MG63 (cell line): ENCODE measurements at places on chromosomes 2 and 18.

GRCh38 chr2:196849895-196850294, 40.7 kb upstream of the C2orf66 start:
- DNase-seq = peak; percentile 2

DNA sequence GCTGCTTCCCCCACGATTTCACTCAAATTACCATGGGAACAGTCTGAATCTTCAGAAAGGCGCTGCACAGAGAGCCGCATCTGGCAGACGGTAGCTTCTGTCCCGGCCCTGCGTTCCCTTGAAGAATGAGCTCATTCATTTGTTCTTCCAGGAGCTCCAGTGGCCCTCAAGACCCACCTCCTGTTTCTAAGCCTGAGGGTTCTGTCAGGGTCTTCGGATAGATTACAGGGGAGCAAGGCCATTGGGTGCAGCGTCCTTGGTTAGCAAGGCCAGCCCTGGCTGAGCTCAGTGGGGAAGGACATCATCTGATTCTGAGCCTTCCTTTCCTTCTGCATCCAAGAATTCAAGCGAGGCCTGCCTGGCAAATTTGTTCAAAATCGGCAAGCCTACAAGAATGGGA, 111.9 kb downstream of the PDCL3 start:
- no peak for DNase-seq

- DNase-seq = no peak
Observed at GRCh38 chr2:12558519-12558918, 158.2 kb upstream of the TRIB2 start.

DNA sequence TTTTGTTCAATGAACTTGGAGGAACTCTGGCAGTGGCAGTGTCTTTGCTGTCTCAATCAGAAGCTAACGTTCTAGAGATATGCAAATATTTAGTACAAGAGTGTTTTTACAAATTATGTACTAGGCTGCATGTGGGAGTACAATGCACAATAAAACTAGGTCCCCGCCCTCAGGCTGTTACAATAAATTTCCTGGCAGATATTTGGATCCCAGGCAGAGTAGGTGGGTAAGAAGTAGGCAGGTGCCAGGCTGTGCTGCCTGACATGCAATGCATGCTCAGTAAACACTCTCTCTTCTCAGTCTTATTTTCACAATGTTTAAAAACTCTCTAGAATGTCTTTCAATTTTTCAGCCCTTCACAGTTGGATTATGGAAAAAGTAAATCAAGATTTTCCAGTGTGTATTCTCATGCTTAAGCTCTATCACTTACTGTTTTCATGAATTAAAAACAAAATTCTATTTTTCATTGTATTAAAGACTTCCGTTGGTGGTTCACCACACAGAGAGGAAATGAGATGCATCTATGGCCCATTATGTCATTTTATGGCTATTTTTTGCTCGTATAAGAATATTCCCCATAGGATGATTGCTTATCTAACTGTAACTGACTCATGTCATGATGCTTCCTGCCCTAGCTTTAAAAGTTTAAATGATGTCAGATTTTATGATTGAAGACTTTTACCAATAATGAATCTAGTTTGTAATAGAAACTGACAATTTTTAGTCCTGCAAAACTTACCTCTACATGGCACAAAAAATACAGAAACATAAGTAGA, 346.1 kb downstream of the RND3 start:
- DNase-seq = no peak

GRCh38 chr18:21242780-21243401, 859 bp downstream of the GREB1L start:
- DNase-seq = no peak

DNA sequence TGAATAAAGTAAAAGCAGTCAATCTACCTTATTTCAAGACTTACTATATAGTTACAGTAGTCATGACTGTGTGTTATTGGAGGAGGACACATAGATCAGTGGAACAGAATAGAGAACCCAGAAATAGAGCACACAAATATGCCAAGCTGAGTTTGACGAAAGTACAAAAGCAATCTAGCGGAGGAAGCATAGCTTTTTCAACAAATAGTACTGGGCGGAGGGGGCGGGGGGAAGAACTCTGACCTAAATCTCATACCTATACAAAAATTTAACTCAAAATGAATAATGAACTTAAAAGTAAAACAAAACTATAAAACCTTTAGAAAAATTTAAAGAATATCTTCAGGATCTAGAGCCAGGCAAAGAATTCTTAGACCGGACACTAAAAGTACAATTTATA, 139.1 kb downstream of the AGPS start:
- no peak for DNase-seq

GRCh38 chr2:158127380-158127804, 25.7 kb downstream of the UPP2 start:
- DNase-seq = no peak

- no peak for DNase-seq
Observed at GRCh38 chr2:127102521-127103242, 4.3 kb downstream of the BIN1 start.

DNA sequence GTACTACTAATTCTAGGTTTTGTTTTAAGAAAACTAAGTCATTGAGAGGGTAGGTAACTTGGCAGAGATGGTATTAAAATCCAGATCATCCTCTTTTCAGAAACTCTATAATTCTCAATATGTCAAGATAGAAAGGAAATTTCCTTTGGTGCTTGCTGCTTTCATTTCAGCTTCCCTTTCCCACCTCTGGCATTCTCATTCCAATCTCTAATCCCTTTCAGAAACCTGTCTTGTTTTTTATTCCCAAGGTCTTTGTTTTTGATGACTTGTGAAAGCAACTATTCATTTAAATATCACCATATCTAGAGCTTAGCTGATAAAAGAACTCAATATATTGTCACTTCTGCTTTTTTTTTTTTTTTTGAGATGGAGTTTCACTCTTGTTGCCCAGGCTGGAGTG, 242.8 kb upstream of the LRRTM1 start:
- no peak for DNase-seq

- no peak for DNase-seq
Observed at GRCh38 chr2:29155578-29155977, 40.4 kb downstream of the CLIP4 start.

DNA sequence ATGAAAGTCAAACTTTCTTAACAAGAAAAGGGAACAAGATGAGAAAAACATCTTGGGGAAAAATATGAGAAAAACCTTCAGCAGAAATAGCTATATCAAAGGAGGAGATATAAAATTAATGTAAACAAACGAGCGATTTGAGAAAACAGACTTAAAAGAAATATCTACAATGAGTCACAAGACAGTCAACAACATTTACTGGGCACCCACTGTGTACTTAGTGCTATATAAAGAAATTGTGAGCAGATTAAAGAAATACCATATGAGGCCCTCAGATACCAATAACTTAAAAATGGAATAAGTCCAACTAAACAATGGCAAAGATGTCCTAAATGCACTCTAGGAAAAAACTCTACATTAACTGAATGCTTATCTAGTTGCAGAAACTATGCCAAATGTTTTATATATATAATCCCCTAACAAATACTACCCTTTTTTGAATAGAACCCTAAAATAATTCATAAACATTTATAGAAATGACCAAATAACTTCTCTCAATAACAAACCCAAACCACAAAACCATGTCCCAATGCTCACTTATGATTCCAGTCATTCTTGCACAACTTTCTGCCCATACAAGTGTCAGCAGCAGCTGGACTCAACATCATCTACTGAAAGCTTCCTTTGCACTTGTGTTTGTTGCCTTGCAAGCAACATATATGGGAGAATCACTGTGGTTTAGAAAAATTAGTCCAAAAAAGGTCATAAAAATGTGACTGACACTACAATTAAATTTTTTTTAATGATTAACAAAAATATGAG, 83.5 kb downstream of the COBLL1 start:
- no peak for DNase-seq

GRCh38 chr2:61335187-61335586, 135.7 kb downstream of the USP34 start:
- no peak for DNase-seq

GRCh38 chr18:3422905-3423304, 27.1 kb upstream of the TGIF1 start:
- DNase-seq = no peak

DNA sequence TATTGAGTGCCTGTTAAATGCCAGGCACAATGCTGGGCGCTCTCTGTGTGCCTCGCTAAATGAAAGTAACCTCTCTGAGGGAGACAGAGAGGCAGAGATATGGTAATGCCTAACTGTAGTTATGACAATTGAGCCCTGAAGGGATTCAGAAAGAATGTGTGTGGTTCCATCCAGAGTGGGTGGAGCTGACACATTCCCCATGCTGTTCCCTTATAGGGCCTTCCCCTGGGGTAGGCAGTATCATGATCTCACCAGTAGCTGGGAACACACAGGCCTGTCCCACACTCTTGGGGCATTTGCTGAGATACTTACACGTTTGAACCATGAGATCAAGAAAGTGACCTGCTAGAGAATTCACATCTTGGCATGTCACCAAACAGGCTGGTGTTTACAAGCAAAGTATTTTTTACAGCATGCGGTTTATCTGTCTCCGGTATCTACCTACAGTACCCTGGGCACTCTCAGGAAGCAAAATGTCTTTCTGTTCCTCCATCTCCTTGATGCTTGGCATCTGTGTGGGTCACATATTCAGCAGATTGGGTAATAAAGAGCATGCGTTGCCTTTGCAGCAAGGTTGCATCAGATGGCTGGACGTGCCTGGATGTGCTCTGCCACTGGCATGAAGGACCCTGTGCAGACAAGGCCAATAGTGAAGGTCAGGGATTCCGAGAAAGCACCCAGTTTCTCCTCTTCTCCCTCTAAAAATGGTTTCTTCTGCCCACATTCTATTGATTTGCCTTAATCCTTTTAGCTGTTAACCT, 9.4 kb downstream of the CTIF start:
- peak; percentile 50 for DNase-seq

- peak; percentile 50 for DNase-seq
Observed at GRCh38 chr2:179263446-179264367, 925 bp downstream of the SESTD1 start.

DNA sequence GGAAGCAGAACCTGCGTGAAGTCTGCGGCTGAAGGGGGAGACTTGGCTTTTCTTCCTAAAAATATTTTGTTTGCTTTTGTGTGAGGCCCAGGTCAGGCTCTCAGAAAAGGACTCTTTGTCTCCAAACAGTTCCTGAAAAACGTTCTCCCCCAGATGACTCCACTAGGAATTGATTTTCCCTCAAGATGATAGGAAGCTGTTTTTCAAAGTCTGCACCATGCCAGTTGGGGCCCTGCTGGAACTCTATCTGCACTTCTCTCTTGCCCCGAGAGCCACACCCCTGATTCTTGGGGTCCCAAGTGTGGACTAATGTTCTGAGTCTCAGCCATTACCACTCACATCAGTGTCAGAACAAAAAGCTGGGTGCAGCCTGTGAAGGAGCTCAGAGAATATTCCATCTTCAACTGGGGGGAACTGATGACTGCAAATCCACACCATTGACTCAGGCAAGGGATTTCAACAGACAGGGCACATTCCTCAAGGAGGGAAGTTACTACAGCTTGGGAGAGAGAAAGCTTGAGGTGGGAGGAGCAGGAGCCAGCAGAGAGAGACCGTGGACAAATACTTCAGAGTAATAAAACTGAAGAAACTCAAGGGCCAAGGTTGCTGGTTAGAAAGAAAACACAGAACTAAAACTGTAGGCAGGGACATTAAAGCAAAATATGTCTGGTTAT, 768.3 kb downstream of the RNF144A start:
- DNase-seq = no peak

- DNase-seq = no peak
Observed at GRCh38 chr2:157312866-157313486, 12.6 kb downstream of the ERMN start.

DNA sequence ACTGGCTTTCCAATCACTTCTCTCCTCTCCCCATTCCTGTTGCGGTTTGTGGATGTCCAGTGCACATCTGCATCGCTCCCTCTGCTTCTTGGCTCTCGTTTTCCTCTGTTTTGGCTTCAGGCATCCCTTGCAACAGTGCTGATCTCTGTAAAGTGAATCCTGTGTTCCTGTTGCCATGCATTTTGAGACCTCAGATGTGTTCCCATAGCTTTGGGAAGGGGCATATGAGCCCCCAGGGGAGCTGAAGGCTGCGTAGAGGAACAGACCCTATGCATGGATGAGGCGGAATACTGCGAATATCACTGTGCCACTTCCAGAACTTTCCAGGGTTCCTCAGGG, 168.4 kb upstream of the HAAO start:
- no peak for DNase-seq

DNA sequence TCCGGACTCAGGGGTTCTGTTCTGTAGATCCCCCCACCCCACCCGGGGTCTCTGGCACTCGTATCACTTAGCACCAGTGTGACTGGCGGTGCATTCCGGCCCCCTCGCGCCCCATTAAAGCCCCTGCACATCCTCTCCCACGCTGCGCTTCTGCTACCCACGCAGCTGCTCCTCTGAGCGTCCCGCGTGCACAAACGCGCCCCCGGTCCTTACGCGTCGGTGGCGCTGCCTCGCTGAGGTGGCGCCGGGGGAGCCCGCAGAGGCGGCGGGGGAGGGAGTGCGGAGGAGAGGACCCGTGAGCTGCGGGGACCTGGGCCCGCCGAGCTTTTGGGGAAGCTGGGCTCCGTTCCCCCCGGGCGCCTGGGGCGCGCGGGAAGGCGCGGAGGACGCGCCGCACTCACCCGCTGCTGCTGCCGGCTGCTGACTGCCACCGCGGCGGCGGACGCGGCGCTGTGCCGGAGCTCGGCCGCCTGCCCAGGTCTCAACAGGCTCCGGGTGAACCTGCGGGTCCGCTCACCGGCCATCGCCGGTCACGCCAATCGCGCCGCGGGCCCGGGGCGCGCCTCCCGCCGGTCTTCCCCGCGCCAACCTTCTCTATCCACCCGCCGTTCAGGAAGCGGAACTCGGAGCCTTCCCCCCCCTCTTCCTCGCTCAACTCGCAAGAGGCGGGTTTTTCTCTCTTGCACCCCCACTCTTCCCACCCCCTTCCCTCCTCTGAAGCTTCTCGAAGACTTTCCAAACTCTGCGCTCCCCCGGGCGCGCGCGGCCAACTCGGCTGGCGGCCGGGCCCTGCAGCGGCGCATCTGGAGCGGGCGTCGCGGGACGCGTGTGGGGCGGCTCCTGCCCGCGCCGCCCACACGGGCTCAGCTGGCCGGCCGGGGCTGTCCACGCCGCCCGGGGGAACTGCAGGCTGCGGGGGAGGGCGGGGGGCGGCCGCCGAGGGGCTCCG, at the start of gene DOCK10:
Gene DOCK10, minus strand, starts transcription at position 618 of the 949 bp plus-strand sequence. Its CDS starts 94 bp downstream, at position 524.
- peak; percentile 71 for DNase-seq

GRCh38 chr2:192315543-192315942, 120.8 kb upstream of the TMEFF2 start:
- DNase-seq = no peak

DNA sequence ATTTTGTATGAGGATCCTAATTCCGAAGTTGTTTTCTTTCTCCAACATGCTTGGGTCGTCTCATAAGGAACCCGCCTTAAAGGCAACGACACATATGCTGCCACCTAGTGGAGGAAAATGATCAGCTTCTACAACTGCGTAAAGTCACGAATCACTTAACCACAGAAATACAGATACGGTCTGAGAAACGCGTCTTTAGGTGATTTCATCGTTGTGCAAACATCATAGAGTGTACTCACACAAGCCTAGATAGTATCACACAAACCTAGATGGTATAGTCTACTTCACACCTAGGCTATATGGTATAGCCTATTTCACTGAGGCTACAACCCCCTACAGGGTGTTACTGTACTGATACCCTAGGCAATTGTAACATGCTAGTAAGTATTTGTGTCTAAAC, 13.1 kb downstream of the GNLY start:
- peak; percentile 55 for DNase-seq
